ENCODE measurements at places on chromosomes 16 and 17. TPM values are rescaled to one million over a fixed set of nuclear protein-coding genes. Genes with fewer than 3 reads are reported as not detected.

Gene KCNH6
- total RNA-seq = 0.36 TPM

Gene TBC1D3E
- not detected for total RNA-seq

Gene PRSS22
- 7.2 TPM for total RNA-seq

DNA sequence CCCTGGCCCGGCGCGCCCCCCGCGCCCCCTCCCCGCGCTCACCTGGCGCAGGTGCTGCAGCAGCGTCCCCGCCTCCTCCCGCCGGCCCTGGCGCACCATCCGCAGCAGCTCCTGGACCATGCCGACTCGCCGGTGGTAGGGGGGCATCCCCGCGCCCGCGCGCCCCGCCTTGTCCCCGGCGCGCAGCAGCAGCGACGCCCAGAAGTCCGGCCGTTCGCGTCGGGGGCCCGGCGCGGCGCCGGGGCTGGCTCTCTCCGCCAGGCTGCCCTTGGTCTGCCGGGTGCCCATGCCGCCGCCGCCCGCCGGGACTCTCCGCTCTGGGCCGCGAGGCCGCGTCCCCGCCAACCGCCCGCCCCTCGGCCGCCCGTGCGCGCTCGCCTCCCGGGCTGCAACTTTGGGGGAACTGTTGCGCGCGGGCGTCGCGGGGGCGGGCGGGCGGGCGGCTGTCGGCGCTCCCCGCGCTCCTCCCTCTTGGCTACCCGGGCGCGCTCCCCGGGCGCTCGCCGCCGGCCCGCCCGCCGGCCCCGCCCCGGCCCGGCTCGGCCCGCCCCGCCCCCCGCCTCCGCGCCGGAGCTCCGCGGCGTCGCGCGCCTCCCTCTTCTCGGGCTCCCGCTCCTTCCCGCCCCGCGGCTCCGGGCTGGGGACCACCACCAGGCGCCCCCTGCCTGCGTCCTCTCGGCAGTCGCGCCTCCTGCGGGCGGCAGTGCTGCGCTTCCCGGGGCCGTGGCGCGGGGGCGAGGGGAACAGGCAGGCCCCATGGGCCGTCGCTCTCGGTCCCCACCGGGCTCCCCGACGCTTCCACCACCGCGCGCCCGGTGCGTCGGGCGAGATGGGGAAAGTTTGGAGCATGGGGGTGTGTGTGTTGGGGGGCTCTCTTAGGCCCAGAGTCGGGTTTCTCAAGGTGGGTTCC is at the start of gene LRRC75A:
LRRC75A (minus strand) TSS at position 491 of the 910 bp plus-strand sequence; CDS start at position 288, 203 bp downstream.
- DNase-seq = peak; percentile 59

DNA sequence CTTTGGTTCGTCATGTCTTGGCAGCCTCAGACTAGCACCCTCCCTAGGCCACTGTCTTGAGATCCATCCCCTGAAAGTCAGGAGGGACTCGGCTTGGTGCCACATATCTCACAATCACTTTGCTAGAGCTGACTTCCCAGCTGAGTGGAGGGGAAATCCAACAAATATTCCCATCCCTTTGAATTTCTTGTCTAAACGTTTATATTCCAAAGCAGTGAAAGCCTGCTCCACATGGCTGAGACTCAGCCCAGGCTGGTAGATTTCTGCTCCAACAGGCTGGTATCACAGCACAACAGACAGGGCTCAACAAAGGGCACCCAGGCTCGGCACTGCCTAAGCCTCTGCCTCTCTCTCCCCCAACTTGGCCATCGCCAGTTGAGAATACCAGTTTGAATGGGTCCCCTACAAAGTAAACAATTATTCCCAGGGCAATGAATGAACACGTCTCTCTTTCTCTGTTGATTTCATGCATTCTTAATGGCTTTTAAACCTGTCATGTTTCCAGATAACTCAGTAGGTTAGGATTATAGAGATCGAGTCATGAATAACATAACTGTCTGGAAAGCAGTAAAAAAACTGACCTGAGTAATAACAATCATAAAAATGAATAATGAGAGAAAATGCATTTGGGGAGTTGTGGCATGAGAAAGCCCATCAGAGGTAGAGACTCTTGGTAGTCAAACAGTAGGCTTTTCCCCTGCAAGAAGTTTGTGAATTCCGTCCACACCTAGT is 1.0 kb downstream of the KRT13 start:
- DNase-seq = no peak

DNA sequence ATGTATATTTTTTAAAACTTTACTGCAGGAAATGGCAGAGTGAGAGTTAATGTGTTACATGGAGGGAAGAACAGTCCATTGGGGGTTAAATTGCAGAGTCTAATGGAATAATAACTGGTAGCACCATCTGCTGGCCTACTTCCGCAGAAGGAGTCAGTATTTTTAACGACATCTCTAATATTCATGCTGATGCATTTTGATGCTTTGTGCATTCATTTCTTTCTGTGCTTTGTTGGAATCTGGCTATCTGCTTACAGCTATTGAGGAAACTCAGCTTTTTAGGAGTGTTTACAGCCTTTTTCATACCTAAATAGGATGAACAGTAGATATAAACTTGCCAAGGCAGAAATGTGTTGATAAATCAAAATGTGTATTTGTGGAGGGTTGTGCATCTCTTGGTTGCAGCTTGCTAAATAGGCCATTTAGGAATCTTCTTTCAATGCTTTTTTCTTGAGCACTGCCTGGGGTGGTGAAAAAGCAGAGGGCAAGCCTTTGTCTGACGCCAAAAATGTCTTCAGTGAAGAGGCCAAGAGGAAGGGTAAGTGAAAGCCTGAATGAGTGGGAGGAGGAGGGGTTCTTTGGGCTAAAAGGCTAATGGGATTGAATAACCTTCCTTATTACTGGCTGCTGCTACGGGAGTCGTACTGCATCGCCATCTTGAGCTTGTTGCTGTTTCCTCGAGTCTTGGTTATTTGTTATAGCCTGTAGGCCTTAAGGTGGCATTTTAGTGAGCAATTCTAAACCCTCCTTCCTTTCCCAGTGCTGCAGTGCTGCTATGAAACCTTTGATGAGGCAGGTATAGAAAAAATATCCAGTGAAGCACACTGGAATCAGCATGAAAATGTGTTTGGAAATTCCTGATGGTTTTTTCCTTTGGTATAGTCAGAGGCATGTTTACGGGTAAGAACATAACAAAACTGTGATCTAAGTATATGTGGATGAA is 153.3 kb downstream of the CHD9 start:
- peak; percentile 28 for DNase-seq

GRCh38 chr16:84673561-84673960 is 25.2 kb downstream of the KLHL36 start:
- DNase-seq = no peak

GRCh38 chr17:76085731-76086366 is 6.9 kb downstream of the ZACN start:
- DNase-seq = no peak

Gene CCL17
- total RNA-seq = not detected

Gene SKA2
- 24.9 TPM for total RNA-seq

Gene TMEM92
- total RNA-seq = 1.7 TPM

GRCh38 chr16:64481497-64481896 is 640.4 kb downstream of the CDH11 start:
- DNase-seq = no peak

DNA sequence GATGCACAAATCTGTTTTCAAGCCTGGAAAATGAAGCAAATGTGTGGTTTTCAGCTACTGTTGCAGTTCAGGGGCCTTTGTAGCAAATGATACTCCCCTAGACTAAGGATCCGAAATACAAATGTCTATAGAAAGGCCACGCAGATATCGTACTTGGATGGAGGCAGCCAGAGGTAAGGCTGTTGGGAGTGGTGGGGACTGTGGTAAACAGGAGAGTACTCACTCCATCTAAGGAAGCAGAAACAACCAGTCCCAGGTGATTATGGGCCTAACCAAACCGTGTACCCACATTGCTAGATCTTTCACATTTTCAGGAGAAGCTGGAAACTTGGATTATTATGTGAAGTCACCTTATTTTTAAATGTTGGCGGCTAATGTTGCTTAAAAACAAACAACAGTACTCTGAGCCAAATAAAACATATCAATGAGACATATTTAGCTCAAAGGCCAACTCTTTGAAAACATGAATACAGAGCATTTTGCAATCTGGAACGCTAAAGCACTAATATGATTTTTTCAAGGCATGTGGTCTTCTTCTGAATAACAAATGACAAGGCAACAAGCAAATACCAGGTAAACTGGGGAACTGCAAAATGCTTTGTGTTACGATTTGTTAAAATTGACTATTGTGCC is 110.1 kb downstream of the YPEL2 start:
- DNase-seq = no peak

Gene TK1
- total RNA-seq = 1.8 TPM

- DNase-seq = no peak
Measured at GRCh38 chr16:75038036-75038858, 39.4 kb downstream of the ZNRF1 start.

GRCh38 chr16:58970775-58971174 is 236.7 kb upstream of the GOT2 start:
- no peak for DNase-seq

GRCh38 chr17:69239611-69240600 is 11.3 kb upstream of the ABCA10 start:
- DNase-seq = no peak

Gene TP53TG3B
- total RNA-seq = not detected

Gene CFAP119
- 1.2 TPM for total RNA-seq

Gene NOD2
- total RNA-seq = 1.3 TPM

Gene NPIPA8
- total RNA-seq = 1.1 TPM

- DNase-seq = no peak
Measured at GRCh38 chr17:13631529-13631928, 29.8 kb upstream of the HS3ST3A1 start.

- DNase-seq = no peak
Measured at GRCh38 chr16:17261197-17261858, 209.4 kb downstream of the XYLT1 start.

DNA sequence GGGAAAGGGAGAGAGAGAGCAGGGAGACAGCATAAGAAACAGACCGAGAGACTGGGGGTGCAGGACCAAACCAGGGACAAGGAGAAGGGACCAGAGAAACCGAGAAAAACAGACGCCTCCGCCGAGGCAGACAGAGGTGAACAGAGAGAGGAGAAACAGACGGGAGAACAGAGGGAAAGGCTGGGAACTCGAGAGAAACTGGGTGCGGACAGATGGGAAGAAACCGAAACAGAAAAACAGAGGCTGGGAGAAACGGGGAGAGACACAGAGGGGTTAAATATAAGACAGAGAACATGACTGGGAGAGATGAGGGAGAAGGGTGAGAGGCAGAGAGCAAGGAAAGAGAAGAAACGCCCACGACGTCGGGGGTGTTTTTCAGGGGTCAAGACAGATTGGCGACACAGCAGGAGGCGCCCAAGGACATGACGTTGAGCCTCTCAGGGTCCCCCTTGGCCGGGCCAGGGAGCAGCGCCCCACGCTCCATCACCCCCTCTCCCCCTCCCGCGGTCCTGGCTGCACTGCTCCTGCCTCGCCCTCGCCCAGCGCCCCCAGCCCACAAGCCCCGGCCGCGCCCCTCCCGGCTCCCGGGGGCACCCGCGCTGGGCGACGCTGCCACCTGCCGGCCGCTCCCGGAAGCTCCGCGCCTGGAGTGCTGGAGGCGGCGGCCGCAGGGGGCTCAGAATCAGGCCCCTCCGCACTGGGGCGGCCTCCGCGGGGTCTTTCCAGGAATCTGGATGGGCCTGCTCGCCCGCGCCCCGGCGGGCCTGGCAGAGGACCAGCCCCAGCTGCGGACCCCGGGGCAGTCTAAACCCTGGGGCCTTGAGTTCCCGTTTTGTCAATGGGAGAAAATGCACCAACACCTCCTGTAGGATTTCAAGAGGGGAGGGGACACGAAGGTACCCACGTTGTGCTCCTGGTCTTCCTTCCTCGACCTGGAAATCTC is 1.3 kb upstream of the TMEM92 start:
- peak; percentile 88 for DNase-seq

Gene MC1R
- total RNA-seq = 3.6 TPM

- DNase-seq = peak; percentile 90
Measured at GRCh38 chr17:44599298-44600175, 42.3 kb downstream of the FZD2 start.

DNA sequence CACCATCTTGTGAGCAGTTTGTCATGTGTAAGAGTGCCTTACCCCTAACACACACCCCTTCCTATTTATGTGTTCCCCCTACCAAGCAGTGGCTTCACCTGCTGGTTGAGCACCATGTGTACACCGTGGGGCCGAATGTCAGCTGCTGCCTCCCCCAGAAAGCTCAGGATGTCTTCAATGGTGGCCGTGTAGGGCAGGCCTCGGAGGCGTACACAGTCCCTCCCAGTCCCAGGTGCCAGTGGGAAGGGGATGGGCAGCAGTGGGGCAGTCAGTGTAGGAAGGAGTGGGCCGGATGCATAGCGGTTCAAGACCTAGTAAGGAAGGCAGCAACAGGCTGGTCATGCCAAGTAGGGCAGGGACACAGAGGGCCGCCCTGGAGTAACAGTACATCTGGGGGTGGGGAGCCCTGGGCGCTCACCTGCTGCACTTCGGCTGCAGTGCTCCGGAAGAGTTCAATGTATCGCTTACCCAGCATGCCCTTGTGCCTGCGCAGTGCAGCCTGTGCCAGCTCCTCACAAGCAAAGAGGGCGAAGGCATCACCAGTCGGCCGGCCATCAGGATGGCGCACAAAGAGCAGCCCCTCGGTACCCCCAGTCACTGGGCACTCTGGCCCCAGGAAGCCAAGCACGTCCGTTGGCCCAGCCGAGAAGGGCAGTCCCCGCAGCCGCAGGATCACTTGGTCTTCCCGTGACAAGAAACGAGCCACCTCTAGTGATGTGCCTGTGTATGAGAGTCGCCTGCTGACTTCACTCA is 4.4 kb downstream of the ESRP2 start:
- no peak for DNase-seq

GRCh38 chr16:74035816-74036215 is 260.8 kb upstream of the PSMD7 start:
- no peak for DNase-seq

GRCh38 chr17:78953356-78954350 is 26.1 kb downstream of the LGALS3BP start:
- peak; percentile 75 for DNase-seq

DNA sequence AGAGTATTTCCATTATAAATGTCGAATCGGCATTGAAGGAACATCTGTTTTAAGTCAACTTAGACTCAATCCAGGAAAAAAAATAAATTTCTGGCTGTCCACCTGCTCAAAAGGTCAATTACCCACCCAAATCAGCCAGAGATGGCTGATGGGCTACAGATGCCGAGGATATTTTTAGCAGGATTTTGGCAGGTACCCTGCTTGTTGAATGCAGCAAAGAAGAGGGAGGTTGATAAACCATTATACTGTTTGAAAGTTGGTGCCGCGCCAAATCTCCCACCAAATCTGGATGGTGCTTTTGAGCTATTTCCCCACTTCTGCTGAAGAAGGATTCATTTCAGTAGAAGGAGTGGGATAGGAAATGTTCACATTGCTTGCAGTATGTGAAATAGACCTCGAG is 537.7 kb downstream of the MAF start:
- DNase-seq = no peak

Gene PRPSAP2
- 29.9 TPM for total RNA-seq

- DNase-seq = no peak
Measured at GRCh38 chr17:80717720-80718083, 173.1 kb downstream of the RPTOR start.

Gene TOM1L1
- total RNA-seq = 33.0 TPM

Gene CD300H
- not detected for total RNA-seq

Gene MLYCD
- 9.0 TPM for total RNA-seq

DNA sequence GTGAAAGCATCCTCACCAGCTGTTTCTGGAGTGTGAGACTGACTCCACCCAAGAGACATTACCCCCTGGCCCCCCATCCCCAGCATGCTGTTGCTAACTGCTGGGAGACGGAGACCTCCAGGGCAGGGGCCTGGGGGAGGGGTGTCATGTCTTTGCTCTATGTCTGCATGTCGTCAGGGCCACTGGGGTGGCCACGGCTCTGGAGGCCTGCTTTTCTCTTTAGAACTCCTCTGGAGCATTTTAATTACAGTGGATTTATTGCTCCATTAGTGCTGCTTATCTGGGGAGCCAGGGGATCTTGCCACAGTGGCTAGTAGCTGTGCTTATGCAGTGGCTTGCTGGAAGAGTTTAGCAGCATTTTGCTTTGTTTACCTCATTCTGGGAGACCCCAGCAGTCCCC is 32.3 kb downstream of the CLEC16A start:
- DNase-seq = no peak

- no peak for DNase-seq
Measured at GRCh38 chr16:89613231-89613953, at the start of gene DPEP1. DPEP1 (plus strand) TSS chr16:89613642; CDS start chr16:89630411, 16,769 bp downstream.

All from ovary (tissue), 10 donors.